Activated T-helper 2 cell treated with anti-CD3 and anti-CD28 coated beads, Interferon-gamma antibody, Interleukin-2, Interleukin-4, amounts not matched to agents 10 μg/mL and 5 μg/mL and 100 μg/mL, durations not matched to agents 14 hours and 24 hours and 36 hours (primary cell): ENCODE measurements at places on chromosomes 3 and 15. TPM values are rescaled to one million over a fixed set of nuclear protein-coding genes. Genes with fewer than 3 reads are reported as not detected.

Gene BTBD1
- total RNA-seq = 56.8 and 59.5 TPM in 2 replicates

Gene TNFAIP8L3
- total RNA-seq = 0.98 and 1.8 TPM in 2 replicates

Gene BFSP2
- not detected in 2 replicates for total RNA-seq

Gene SLCO2A1
- total RNA-seq = not detected in 2 replicates

Gene ALS2CL
- 0.44 and 0.71 TPM in 2 replicates for total RNA-seq

Gene BNC1
- total RNA-seq = not detected in 2 replicates

Gene PLXND1
- 1.3 and 2.7 TPM in 2 replicates for total RNA-seq

Gene FBXL22
- total RNA-seq = 0.71 and 0.78 TPM in 2 replicates

Gene DNAJA4
- total RNA-seq = 57.4 and 60.0 TPM in 2 replicates

Gene SLC9C1
- total RNA-seq = 0.37 TPM in 1 of 2 replicates, not detected in the other

Gene FANCD2OS
- total RNA-seq = not detected in 2 replicates

Gene RAB6B
- 4.6 and 7.6 TPM in 2 replicates for total RNA-seq

Gene CSTA
- not detected in 2 replicates for total RNA-seq

Gene CSPG5
- total RNA-seq = 1.1 and 1.7 TPM in 2 replicates

Gene GATA2
- total RNA-seq = 0.09 and 0.28 TPM in 2 replicates

Gene ACP3
- not detected in 2 replicates for total RNA-seq
